ENCODE measurements at places on chromosomes 5 and 9.

GRCh38 chr5:129135633-129136032, 41.1 kb downstream of the ISOC1 start:
- no peak for DNase-seq

DNA sequence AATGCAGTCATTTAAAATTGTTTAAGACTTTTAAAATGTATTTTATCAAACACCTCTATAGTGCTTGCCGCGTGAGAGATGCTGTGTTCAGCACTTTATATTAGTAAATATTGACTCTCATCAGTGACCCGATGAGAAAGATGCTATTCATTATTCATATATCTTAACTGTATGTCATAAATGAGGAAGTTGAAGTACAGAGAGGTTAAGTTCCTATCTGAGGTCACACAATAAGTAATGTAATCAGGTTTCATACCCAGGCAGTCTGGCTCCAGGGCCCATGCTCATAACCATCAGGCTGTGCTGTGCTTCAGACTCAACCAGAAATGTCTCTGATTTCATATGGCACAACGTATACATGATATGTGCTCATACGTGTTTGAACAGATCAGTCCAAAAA, 119.0 kb downstream of the SV2C start:
- no peak for DNase-seq

GRCh38 chr9:28289746-28290145, 716.5 kb upstream of the C9orf72 start:
- no peak for DNase-seq

DNA sequence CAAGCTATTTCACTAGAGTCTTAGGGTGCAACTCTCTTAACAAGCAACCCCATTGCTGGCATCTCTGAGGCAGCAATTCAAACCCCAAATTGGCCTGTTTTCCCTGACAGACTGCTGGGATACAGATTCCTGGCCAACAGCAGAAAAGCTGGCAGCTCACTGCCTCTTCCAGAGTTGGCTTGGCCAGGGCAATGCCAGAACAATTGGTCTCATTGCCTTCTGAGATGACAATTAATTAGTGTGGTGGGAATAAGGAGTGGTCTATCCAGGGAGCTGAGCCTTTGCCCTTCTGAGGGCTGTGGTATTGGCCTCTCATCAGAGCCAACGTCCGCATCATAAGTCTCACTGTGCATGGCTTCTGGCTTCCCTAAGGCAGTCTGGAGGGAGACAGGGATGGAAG, 183.2 kb downstream of the GNAQ start:
- DNase-seq = no peak

DNA sequence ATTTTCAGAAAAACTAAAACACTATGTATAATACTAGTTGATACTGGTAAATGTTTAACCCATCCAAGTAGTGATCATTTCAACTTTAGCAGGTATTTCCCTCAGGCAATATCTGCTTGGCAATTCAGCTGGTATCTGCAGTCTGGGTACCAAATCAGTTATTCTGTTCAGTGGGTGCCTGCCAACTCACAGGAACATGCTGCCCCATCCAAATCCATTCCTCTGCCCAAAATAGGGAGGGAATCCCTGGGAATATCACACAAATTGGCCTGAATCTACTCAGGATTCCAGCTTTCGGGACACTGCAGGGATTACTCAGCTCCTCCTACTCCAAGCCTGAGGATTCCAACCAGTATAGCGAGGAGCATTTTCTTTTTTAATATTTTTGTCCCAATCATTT, 61.7 kb upstream of the PDE4D start:
- no peak for DNase-seq

GRCh38 chr5:175750511-175750931, 92.7 kb downstream of the HRH2 start:
- DNase-seq = no peak

GRCh38 chr5:102767862-102768261, 12.8 kb downstream of the PAM start:
- DNase-seq = no peak

DNA sequence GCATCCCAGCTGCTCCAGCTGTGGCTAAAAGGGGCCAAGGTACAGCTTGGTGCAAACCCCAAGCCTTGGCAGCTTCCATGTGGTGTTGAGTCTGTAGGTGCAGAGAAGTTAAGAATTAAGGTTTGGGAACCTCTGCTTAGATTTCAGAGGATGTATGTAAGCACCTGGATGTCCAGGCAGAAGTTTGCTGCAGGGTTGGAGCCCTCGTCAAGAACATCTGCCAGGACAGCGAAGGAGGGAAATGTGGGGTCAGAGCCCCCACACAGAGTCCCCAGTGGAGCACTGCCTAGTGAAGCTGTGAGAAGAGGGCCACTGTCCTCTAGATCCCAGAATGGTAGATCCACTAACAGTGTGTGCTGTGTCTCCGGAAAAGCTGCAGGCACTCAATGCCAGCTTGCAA, 236.2 kb upstream of the ADRA1B start:
- no peak for DNase-seq

All from stimulated activated CD4-positive, alpha-beta T cell treated with anti-CD3 and anti-CD28 coated beads, Interleukin-15, amount 100 ng/mL, for 48 hours (primary cell).